Small intestine (tissue), 16 donors: ENCODE measurements at places on chromosomes 2 and 18. TPM values are rescaled to one million over a fixed set of nuclear protein-coding genes. Genes with fewer than 3 reads are reported as not detected.

ALPG gene
- polyA plus RNA-seq: not detected

RELCH gene
- 8.6 TPM for polyA plus RNA-seq

NAT8 gene
- polyA plus RNA-seq: not detected

VIT gene
- polyA plus RNA-seq: not detected

SLC30A3 gene
- polyA plus RNA-seq: not detected

MYO5B gene
- 185 TPM for polyA plus RNA-seq

OTOS gene
- not detected for polyA plus RNA-seq

GKN1 gene
- not detected for polyA plus RNA-seq

CNGA3 gene
- polyA plus RNA-seq: not detected

PIEZO2 gene
- polyA plus RNA-seq: 0.81 TPM

IL36G gene
- not detected for polyA plus RNA-seq

GFPT1 gene
- polyA plus RNA-seq: 16.8 TPM

EFEMP1 gene
- 0.89 TPM for polyA plus RNA-seq

CFC1 gene
- not detected for polyA plus RNA-seq

TEKT4 gene
- not detected for polyA plus RNA-seq

PSMA8 gene
- polyA plus RNA-seq: not detected

IL36B gene
- not detected for polyA plus RNA-seq

SMAD7 gene
- polyA plus RNA-seq: 64.1 TPM

ACADL gene
- polyA plus RNA-seq: 0.16 TPM

CCDC148 gene
- polyA plus RNA-seq: 0.37 TPM

DPP4 gene
- polyA plus RNA-seq: 35.8 TPM

INHBB gene
- polyA plus RNA-seq: not detected

MAP3K19 gene
- not detected for polyA plus RNA-seq

SF3B6 gene
- polyA plus RNA-seq: 260 TPM

SERPINB5 gene
- polyA plus RNA-seq: 10.1 TPM
